ENCODE measurements at places on chromosomes 11 and 22.

DNA sequence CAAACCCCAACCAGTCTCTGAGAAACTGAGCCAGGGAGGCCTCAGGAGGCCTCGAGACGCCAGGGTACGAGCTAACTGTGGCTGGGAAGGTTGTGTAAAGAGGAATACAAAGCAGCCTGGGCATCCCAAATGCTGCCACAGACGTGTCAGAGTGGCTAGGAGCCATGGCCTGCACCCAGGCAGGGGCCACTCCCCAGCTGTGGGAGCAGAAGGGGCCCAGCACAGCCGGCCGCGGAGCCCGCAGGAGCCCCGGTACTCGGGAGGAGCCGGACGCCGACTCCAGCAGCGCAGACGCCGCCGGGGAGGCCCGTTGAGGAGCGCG, 349.8 kb upstream of the B3GAT1 start:
- no peak for DNase-seq

GRCh38 chr11:31114442-31114841, 255.1 kb downstream of the DCDC1 start:
- DNase-seq: no peak

DNA sequence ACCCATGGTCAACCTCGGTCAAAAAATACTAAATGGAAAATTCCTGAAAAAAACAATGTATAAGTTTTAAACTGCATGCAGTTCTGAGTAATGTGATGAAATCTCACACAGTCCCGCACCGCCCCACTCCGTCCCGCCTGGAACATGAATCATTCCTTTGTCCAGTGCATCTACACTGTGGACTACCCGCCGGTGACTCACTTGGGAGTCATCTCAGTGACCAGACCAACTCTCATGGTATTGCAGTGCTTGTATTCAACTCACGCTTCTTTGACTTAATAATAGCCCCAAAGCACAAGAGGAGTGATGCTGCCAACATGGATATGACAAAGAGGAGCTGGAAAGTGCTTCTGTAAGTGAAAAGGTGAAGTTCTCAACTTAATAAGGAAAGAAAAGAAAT, 48.8 kb downstream of the ARHGAP32 start:
- no peak for DNase-seq

GRCh38 chr11:88293931-88294330, 43.6 kb downstream of the CTSC start:
- DNase-seq: no peak

DNA sequence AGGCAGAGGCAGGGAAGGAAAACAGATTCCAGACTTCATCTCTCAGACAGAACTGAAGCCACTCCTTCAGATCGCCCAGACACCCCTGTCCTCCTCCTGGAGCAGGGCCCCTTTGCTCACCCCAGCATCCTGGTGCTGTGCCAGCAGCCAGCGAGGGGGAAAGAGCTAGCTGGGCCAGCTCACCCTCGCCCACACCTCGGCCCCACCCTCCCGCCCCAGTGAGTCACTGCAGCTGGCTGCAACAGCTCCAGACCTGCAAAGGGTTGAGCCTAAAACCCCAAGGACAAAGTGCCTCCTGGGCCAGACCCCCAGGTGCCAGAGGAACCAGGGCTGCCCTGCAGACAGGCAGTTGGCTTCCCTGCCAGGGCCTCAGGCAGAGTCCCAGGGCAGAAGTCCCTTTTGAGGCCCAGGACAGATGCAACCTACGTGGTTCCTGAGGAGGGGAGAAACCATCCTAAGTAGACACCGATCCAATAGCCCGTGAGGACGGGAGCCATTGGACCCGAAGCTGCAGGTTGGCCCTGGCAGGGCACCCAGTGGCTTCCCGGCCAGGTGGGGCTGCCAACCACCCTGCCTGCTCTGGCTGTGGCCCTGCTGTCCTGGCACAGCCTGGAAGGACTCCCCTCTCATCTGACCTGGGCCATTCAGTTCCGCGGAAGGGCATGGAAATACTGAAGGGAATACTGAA, 7.2 kb downstream of the AHNAK start:
- DNase-seq: no peak

DNA sequence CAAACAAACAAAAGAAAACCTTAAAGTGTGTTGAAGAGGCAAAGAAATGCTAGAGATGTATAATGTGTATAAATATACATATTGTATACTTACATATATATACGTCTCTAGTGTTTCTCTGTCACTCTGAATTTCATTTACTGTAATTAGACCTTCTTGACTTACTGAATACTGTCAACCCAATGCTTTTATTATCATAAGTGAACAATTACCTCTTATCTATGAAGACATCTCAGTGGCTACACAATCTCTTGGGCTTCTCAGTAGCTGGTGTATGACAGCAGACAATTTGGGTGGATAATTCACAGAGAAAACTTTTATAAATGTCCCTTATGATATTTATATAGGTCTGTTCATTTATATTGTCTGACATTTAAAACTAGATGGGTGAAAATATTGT, 664.1 kb upstream of the ANO3 start:
- no peak for DNase-seq

DNA sequence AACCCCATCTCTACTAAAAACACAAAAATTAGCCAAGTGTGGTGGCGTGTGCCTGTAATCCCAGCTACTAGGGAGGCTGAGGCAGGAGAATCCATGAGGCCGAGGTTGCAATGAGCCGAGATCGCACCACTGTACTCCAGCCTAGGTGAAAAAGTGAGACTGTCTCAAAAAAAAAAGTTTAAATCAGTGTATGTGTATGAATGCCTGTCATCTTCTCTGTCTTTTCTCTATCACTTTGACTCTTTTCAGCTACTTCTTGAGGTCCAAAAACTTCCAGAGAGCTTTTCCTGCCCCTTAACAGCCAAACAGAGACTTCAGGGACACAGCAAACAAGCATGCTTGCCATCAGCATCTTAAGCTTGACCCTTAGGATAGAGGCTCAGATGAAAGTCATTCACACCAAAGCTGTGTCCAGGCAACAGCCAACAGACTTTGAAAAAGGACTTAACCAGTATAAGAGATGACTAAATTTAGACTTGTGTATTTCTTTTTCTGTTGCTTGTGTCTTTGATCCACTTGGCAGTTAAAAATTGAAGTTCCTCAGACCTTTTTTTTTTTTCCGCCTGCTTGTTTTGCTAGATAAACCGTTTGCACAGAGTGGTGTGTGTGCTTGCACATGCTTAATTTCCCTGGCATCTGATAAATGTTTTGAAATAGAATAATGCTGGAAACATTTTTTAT, 151.9 kb downstream of the DBX1 start:
- no peak for DNase-seq

GRCh38 chr22:24994070-24994763, 41.7 kb downstream of the KIAA1671 start:
- DNase-seq: no peak

DNA sequence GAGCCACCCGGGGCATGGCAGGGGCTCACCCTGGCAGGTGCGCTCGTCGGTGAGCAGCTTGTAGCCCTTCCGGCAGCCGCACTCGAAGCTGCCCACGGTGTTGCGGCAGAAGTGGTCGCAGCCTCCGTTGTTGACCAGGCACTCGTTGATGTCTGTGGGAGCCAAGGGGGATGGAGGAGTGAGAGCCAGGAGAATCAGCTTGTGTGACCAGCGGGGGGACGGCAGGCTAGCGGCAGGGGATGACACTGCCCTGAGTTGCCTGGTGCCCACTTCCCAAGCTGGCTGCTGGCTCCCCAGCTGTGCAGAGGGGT, 44.7 kb upstream of the TTLL12 start:
- DNase-seq: no peak

GRCh38 chr11:124745270-124745834, 5.6 kb downstream of the NRGN start:
- no peak for DNase-seq

DNA sequence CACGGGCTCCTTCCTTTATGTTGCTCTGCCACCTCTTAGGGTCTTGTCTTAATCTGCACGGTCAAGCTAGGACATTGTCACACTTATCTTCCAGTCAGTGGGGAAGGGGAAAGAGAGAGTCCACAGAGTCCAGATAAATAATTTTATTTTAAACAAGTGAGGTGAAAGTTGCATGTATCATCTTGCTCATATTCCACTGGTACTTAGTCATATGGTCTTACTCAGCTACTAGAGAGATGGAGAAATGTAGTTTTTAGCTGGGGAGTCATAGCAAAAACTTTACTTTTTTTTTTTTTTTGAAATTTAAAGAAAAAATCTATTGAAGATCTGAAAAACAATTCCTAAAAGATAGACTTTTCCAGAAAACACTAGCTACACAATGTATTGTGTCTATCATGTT, 29.0 kb downstream of the PDE3B start:
- DNase-seq: no peak

DNA sequence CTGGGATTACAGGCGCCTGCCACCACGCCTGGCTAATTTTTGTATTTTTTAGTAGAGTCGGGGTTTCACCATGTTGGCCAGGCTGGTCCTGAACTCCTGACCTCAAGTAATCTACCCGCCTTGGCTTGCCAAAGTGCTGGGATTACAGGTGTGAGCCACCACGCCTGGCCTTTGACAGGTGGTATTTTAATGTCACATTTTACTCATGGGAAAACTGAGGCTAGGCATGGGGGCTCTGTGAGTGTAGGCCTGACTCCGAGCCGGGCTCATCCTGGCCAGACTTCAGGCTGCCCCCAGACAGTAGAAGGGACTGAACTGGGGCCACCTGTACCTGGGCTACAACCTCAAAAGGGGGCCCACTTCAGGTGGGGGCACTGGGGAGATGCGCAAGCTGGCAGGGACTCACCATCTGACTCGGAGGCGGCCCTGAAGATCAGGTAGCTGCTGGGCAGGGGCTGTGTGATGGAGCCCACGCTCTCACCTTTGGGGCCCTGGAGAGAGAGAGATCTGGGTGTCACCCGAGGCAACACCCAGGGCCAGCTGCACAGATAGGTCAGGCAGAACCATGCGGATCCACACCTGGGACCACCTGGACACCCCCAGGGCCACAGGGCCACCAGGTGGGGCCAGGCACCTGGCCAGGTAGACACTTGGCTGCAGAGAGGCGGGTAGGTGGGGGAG, 45.8 kb downstream of the OSBPL5 start:
- DNase-seq: no peak

DNA sequence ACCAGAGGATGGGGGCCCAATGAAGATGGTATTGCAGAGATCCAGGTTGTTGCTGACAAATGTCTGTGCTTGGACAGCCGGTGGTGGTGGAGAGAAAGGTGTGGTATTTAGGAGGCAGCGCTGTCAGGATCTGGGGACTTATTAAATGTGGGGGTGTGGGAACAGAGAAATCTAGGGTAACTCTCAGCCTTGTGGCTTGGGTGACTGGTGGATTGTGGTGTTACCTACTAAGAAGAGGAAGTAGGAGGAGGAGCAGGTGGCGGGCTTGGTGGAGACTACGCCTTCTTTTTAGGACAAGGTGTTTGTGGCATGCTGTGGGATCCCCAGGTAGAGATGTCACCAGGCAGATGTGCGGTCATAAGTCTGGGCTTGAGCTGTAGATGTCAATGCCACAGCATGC, 144.0 kb downstream of the GRIK4 start:
- DNase-seq: no peak

GRCh38 chr22:49100316-49100715, 727.4 kb downstream of the BRD1 start:
- no peak for DNase-seq

- no peak for DNase-seq
These were observed 76.9 kb downstream of the KCNJ1 start for GRCh38 chr11:128790196-128790595.

DNA sequence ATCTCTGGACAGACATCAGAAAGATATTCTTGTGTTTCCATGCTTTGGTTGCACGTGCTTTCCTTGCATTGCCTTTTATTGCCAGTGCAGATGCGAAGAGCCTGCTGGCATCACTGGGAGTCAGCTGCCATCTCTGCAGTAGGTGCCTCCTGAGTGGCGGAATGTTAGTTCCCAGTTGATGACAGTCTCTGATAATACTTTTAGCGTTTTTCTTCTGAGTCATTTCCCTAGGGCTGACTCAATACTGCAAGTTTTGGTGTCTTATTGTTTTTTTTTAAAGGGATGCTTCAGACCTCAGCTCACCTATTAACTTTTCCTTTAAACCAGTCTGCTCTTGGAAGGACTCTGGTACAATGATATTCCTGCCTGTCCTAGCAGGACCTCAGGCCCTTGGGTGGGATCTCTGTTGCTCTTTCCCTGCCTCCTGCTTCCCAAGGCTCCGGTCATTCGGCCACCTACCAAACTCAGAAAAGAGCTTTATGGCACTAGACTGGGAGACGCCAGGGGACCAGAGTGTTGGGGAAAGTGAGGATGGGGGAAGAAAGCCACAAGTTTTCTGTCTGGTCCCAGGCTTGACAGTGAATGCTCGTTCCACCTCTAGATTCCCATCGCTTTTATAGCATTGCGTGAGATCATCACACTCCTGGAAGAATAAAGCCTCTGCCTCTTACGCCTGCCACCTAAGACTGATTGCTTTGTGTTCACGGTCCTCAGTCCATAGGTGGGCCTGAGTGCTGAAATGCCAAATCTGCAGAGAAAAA, 308.7 kb downstream of the DDX10 start:
- no peak for DNase-seq

- no peak for DNase-seq
These were observed 2.6 kb downstream of the ZNRF3 start for GRCh38 chr22:28885939-28886338.

DNA sequence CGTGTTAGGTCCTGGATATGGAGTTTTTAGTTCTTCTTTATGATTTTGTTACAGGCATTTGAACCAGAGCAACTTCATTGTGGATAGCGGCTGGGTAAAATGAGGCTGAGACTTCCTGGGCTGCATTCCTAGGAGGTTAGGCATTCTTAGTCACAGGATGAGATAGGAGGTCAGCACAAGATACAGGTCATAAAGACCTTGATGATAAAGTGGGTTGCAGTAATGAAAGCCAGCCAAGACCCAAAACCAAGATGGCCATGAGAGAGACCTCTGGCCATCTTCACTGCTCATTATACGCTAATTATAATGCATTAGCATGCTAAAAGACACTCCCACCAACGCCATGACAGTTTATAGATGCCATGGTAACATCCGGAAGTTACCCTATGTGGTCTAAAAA, 23.4 kb upstream of the CLMP start:
- DNase-seq: no peak

DNA sequence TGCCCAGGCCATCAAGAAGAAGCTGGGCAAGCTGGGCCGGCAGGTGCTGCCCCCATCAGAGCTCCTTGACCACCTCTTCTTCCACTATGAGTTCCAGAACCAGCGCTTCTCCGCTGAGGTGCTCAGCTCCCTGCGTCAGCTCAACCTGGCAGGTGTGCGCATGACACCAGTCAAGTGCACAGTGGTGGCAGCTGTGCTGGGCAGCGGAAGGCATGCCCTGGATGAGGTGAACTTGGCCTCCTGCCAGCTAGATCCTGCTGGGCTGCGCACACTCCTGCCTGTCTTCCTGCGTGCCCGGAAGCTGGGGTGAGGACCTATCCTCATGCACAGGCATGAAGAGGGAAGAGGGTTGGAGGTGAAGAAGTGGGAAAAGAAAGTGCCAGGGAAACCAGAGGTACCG, 5.3 kb upstream of the NHERF4 start:
- DNase-seq: peak; percentile 82

DNA sequence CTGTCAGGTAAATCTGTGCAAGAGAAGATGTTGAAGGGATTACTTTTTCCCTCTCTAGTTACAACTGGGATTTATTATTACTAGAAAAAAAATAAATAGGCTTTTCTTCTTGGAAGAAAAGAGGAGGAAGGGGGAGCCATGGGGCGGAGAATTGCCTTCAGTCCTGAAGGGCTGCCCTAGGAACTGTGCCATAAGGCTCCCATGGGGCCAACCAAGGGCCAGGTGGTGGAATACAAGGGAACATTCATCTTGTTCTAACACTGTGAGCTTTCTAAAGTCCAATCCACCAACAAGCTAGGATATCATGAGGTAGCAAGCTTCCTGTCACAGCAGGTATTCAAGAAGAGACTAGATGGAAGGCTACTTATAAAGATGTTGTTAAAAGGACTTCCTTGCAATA, 24.8 kb upstream of the NRIP3 start:
- DNase-seq: no peak
